ENCODE measurements at places on chromosomes 11 and 22. TPM values are rescaled to one million over a fixed set of nuclear protein-coding genes. Genes with fewer than 3 reads are reported as not detected.

DNA sequence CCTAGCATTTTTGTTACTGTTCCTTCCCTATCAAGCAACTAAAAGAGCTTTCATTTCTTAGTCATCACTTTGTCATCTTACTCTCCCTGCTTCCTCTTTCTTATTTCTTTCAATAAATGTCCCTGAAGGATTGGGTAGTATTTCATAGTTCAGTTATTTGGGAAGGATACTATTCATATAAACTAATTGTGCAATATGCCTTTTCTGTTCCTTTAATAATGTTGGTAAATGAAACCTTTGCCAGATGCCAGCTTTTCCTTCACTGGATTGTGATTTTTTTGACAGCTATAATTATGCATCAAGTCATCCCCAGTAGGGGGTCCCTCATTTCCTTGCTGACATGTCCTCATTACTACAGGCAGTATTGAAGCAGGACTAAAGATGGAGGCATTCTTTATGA, 101.7 kb downstream of the ATM start:
- no peak for DNase-seq

DNA sequence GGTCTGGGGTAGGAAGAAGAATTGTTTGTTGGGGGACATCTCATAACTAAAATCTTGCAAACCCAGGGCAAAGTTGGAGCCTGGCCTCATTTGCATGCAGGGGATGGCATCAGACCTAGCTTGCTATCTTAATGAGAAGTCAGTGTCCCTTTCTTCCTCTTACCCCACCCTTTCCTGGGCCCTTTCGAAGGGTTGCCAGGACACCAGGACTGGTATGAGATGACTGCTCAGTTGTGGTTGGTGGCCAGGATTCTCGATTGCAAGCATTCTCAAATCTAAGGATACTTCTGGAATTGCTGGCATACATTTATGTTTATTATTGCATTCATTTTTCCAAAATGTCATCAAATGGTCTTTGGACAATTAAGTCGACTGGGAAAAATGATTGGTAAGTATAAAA, 131.0 kb downstream of the SLC1A2 start:
- DNase-seq: no peak

The TXNRD2 gene
- 21.7 TPM for total RNA-seq

The RASSF10 gene
- 0.35 TPM for total RNA-seq

The MACROD1 gene
- 68.8 TPM for total RNA-seq

The KRTAP5-1 gene
- not detected for total RNA-seq

Measured in PC-9 (cell line).